ENCODE measurements at places on chromosomes 7 and 10. TPM values are rescaled to one million over a fixed set of nuclear protein-coding genes. Genes with fewer than 3 reads are reported as not detected.

Gene TCERG1L
- 0.02 TPM for polyA plus RNA-seq

Gene HABP2
- polyA plus RNA-seq, result not detected

- DNase-seq, result no peak
These were observed 132.6 kb upstream of the PDLIM1 start for GRCh38 chr10:95423164-95424005.

GRCh38 chr10:17077346-17077781 is 52.2 kb downstream of the CUBN start:
- DNase-seq, result no peak

DNA sequence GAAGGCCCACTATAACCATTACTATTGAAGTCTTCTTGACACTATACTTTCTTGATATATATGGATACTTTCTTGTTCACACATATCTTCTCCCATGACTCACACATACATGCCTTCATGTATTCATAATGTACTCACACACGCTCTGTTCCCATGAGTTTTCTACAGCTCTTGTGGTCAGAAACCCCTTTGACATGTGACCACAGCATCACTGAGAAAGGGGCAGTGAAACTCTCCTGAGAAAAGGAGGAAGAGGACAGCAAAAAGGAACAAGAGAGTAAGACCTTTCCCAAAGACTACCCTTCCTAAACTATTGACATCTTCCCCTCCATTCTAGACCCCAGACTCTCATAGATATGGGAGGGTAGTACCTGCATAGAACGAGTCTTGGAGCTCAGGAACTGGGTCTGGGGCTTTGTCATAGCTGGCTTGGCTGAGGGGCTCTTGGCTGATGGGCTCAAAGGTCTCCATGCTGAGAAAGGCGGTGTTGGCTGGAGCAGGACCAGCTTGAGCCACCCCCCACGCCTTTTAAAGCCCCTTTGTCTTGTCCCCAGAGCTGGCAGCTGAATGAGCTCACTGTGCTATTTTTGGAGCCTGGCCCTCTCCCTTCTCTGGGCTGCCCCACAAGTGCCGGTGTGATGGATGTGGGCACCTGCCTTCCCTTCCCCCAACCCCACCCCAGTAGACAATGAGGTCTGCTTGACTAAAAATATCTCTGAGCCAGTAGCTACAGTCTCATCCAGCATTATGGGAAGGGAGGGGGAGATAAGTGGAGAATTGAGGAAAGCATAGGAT is 5.1 kb downstream of the SYNPO2L start:
- DNase-seq, result peak; percentile 86

DNA sequence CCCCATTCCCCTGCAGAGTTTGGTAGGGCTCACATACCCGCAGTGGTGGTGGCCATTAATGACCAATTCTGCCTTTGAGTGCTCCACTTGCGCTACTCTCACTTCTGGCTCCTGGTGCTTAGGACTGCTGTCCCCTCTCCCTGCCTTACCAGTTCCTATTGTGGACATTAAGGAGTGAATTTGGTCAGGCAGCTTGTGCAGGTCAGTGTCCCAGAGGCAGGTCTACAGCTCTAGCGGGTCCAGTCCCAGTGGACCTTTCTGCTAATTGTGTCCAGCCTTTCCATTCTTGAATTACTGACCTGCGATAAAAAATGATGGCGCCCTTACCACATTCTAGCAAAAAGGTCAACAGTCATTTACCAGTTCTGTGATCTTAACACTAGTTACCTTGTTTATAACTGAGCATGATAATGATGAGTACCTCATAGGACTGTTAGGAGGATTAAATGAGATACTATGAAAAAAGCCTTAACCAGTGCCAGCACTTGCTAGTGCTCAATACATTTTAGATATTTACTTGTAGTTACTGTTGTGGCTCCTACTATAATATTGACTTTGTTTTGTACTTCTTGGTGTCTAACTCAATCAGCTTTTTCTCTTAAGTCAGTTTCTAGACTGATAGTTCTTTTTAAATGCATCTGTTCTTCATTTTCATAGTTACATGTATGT is 14.1 kb downstream of the ST7 start:
- no peak for DNase-seq

GRCh38 chr10:114245121-114245791 is 6.2 kb downstream of the VWA2 start:
- DNase-seq, result no peak

DNA sequence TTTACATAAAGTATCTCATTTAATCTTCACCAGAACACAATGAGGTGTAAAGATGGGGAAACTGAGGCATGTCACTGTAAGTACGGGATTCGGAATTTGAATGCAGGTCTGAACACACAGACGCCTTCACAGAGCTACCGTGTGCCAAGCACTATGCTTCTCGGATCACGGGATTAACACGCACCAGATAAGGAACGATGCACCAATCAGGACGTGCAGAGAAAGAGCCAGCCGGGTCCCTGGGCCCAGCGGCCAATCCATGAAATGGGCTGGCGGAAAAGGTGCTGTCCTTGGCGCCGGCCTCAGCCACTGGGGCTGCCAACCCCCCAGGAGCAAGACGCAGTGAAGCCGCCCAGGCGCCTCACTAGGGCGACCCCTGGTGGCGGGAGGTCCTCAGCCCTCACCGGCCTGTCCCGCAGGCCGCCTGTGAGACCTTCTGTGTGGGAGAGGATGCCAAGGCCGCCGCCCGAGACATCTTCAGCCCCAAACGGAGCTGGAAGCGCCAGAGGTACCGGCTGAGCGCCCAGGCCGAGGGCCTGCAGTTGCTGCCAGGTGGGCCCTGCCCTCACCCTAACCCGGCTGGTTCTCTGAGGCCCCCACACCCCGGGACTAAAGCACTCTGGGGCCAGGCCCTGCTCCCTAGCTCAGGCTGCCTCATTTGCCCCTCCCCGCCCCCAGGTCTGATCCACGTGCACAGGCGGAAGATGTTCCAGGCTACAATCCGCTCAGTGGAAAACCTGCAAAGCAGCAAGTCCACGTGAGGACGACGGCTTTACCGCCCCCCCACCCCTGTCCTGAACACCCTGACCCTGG is 15.6 kb downstream of the ATG9B start:
- peak; percentile 25 for DNase-seq
